Suprapubic skin (tissue), 4 donors: ENCODE measurements at places on chromosomes 6 and 20. TPM values are rescaled to one million over a fixed set of nuclear protein-coding genes. Genes with fewer than 3 reads are reported as not detected.

GRCh38 chr20:14700639-14700960, 363.2 kb upstream of the FLRT3 start:
- H3K27me3 ChIP-seq, result no peaks in the 10 kb centered on the region
- H3K4me1 ChIP-seq, result peaks cover 13% of the 10 kb centered on the region
- no peak overlapping the region for H3K4me3 ChIP-seq
- H3K27ac ChIP-seq, result no peak overlapping the region
- H3K36me3 ChIP-seq, result no peaks in the 10 kb centered on the region
- no peak for DNase-seq

DNA sequence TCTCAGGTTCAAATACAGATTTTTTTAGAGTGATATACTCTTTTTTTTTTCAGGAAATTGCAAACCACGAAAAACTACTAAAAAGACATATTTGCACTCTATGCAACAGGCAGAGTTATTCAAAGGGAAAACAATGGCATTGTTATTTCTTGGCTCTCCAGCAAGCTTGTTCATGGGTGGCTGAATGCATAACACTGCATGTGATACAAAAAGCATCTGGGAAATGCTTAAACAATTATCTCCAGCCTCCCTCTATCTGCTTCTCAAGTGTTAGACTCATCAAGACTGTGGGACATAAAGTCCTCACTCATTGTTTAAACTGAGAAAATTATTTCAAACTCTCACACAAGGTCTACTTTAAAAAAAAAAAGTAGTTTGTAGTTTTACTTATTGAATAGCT, 7.3 kb upstream of the COL12A1 start:
- H3K27me3 ChIP-seq, result no peaks in the 10 kb centered on the region
- no peak overlapping the region for H3K27ac ChIP-seq
- no peak overlapping the region for H3K4me3 ChIP-seq
- DNase-seq, result no peak

GRCh38 chr6:114862819-114863218, 520.0 kb upstream of the HS3ST5 start:
- no peaks in the 10 kb centered on the region for H3K36me3 ChIP-seq
- H3K4me1 ChIP-seq, result no peaks in the 10 kb centered on the region
- DNase-seq, result no peak
- no peak overlapping the region for H3K4me3 ChIP-seq

LY6G6C gene
- total RNA-seq, result 310 TPM

- no peaks in the 10 kb centered on the region for H3K36me3 ChIP-seq
- H3K27me3 ChIP-seq, result no peaks in the 10 kb centered on the region
- peak; percentile 17 for DNase-seq
- no peak overlapping the region for H3K27ac ChIP-seq
- no peak overlapping the region for H3K4me3 ChIP-seq
Measured at GRCh38 chr20:53905019-53905819, 165.2 kb downstream of the BCAS1 start.

CST4 gene
- not detected for total RNA-seq

- no peak overlapping the region for H3K27ac ChIP-seq
- H3K4me1 ChIP-seq, result no peaks in the 10 kb centered on the region
- H3K36me3 ChIP-seq, result no peaks in the 10 kb centered on the region
- H3K27me3 ChIP-seq, result no peaks in the 10 kb centered on the region
- DNase-seq, result no peak
Measured at GRCh38 chr6:41872147-41872546, 23.0 kb downstream of the USP49 start.

GRCh38 chr6:129267028-129267427, 384.1 kb downstream of the LAMA2 start:
- DNase-seq, result no peak
- no peaks in the 10 kb centered on the region for H3K27me3 ChIP-seq
- no peak overlapping the region for H3K4me3 ChIP-seq

DNA sequence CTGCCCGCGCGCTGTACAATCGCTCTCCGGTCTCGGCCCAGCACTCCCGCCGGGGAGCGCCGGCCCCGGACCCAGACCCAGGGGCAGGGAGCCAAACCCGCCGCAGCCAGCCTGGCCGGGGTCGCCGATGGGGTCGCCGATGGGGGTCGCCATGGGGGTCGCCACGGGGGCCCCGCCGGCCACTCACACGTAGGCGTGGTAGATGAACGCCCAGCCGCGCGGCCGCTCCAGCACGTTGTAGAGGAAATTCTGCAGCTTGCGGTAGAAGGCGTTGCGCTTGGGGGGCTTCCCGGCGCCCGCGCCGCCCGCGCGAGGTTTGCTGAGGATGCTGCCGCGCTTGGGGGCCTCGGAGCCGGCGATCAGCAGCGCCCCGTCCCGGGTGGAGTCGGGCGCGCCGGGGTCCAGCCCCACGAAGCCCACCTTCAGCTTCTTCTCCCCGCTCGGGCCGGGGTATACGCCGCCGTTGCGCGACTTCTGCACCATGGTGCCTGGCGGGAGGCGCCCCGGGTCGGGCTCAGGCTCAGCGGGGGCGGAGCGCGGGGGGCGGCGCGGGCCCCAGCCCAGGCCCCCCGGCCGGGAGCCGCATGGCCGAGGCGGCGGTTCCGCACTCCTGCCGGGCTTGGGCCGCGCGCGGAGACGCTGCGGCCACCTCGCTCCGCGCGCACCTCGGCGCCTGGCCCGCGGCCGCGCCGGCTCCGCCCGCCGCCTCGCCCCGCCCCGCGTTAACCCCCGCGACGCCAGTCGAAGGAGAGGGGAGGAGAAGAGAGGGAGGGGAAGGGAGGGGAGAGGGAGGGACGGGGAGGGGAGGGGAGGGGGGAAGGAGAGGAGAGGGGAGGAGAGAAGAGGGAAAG, at the start of gene KCNQ2:
TSS of gene KCNQ2 (minus strand) at position 675 of the 851 bp plus-strand sequence. CDS start at position 483, 192 bp downstream.
- no peak within 1 kb of the TSS for H3K27ac ChIP-seq
- H3K4me1 ChIP-seq, result peaks cover 15% of the 10 kb centered on the region
- peak within 1 kb of the TSS; percentile 32 for H3K4me3 ChIP-seq
- H3K27me3 ChIP-seq, result peaks cover 92% of the 10 kb centered on the region
- no peaks in the 10 kb centered on the region for H3K36me3 ChIP-seq

UBD gene
- total RNA-seq, result not detected

GRCh38 chr6:162798546-162799266, 70.9 kb downstream of the PACRG start:
- DNase-seq, result no peak
- no peaks in the 10 kb centered on the region for H3K4me1 ChIP-seq
- H3K27ac ChIP-seq, result no peak overlapping the region
- no peaks in the 10 kb centered on the region for H3K36me3 ChIP-seq
- H3K4me3 ChIP-seq, result no peak overlapping the region
- H3K27me3 ChIP-seq, result no peaks in the 10 kb centered on the region

ZSCAN31 gene
- total RNA-seq, result 10.6 TPM

- DNase-seq, result no peak
- no peaks in the 10 kb centered on the region for H3K4me1 ChIP-seq
- no peaks in the 10 kb centered on the region for H3K36me3 ChIP-seq
- H3K27me3 ChIP-seq, result no peaks in the 10 kb centered on the region
- H3K4me3 ChIP-seq, result no peak overlapping the region
Measured at GRCh38 chr20:24337069-24337468, 132.4 kb upstream of the SYNDIG1 start.
